ENCODE measurements at places on chromosomes 3 and 15. TPM values are rescaled to one million over a fixed set of nuclear protein-coding genes. Genes with fewer than 3 reads are reported as not detected.

DNA sequence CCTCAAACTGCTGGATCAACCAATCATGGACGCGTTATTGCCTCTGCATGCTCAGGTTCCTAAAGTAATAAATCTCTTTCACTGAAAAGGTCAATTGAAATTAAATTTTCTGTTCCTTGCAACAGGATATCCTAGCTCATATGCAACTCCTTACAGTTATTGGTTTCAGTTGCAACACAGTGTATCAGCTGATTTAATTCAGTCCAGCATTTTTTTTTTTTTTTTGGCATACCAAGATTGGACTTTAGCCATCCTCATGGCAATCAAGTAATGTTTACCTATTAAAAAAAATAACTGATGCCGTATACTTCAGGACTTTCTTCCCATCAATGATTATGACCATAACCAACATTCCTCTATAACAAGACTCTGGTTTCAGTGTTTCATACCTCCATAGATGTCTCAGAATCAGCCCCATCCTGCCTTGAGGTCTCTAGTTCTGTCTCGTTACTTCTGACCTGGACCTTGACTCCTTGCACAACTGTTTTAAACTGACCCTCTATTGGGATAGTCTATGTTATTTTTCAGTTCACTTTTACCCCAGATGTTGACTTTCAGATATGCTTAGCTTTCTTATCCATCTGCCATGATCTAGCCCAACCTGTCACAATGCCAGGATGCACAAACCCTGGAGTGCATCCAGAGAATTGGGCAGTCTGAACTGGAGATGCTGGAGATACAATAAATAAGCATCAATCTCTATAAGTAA, 265.0 kb upstream of the GADL1 start:
- DNase-seq, result no peak

- no peak for DNase-seq
These were observed 51.7 kb downstream of the CADPS start for GRCh38 chr3:62823461-62824050.

DNA sequence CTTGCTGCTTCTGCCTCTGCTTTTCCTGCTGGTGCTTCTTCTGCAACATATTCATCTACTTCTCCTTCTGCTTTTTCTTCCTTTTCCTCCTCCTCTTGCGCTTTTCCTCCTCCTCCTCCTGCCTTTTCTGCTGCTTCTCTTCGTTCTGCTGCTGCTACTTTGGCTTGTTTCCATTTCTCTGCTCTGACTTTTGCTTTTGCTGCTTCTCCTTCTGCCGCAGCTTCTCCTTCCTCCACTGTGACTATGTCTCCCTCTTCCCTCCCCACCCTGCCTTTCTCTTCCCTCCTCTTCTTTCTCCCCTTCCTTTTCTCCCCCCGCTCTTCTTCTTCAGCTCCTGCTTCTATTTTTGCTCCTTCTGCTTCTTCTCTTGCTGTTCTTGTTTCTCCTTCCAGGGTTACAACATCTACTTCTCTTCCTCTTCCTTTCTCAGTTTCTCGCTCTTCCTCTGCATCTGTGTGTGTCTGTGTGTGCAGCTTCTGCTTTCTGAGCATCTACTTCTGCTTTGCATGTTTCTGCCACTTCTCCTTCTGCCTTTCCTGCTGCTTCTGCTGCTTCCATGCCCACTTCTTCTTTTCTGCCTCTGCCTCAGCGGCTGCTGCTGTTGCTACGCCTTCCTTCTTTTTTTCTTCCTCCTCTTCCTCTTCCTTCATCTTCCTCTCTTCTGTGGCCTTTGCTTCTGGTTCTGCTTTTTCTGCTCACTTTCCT, 51.4 kb downstream of the FAM43A start:
- DNase-seq, result no peak

GRCh38 chr3:178777718-178778411, 241.6 kb downstream of the KCNMB2 start:
- no peak for DNase-seq

- peak; percentile 90 for DNase-seq
These were observed 53.8 kb upstream of the BOC start for GRCh38 chr3:113157408-113158030.

BCL2A1 gene
- total RNA-seq, result 8.2 TPM

DNA sequence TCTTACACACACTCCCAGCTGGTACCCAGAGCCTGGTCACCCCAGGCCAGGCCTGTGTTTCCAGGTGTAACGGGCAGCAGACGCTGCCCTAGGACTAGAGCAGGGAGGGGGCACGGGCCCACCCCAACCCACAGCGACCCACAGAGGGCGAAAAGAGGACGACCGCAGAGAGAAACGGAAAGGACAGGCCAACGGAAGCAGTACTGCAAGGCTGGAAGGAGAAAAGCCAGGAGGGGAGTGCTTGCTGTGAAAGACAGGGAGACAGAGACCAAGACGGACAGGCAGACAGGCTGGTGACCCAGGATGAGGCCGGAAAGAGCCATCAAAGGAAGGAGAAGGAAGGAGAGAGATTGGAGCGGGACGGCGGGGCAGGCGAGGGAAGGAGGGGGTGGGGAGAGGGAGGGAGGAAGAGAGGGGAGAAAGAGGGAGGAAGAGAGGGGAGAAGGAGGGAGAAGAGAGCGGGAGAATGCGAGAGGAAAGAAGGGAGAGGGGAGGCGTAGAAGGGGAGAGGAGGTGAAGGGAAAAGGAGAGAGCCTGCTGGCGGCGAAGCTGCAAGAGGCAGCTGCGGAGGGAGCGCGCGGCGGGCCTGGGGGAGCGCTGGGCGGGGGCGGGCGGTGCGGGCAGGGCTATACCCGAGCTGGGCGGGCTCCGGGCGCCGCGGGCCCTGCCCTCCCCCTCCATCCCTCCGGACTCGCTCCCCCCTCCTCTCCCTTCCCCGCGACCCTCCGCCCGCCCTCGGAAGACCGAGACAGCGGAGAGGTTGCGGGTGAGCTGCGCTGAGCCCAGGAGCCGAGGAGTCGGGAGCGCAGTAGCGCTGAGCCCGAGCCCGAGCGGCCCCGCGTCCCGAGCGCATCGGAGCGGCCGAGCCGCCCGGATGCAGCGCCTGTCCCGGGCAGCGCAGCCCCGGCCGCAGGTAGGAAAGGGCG, at the start of gene SLC6A1:
Gene SLC6A1, plus strand, starts transcription at position 732 of the 926 bp plus-strand sequence. CDS start 24,464 bp downstream, outside the sequence.
- DNase-seq, result no peak

- peak; percentile 76 for DNase-seq
These were observed 121.3 kb downstream of the CHST2 start for GRCh38 chr3:143240886-143241285.

DNA sequence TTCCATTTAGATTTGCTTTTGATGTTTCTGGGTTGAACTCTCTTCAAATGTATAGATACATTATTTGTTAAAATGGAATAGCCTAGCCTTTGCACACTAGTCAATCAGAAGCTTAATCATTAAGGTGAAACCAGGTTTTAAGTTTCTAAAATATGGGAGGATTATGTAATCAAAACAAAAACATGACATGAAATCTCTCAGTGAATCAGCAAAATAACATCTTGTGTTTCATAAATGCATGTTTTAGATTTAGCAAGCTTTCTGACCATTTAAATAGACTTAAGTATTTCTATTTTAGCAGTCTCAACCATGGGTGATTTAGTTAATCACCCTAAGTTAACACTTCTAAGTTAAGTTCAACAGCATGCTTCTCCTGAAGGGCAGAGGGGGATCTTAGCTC, 11.3 kb downstream of the GTF2E1 start:
- DNase-seq, result no peak

ITIH1 gene
- total RNA-seq, result 1.3 TPM

- DNase-seq, result no peak
These were observed 15.8 kb upstream of the THUMPD3 start for GRCh38 chr3:9347081-9347480.

DNA sequence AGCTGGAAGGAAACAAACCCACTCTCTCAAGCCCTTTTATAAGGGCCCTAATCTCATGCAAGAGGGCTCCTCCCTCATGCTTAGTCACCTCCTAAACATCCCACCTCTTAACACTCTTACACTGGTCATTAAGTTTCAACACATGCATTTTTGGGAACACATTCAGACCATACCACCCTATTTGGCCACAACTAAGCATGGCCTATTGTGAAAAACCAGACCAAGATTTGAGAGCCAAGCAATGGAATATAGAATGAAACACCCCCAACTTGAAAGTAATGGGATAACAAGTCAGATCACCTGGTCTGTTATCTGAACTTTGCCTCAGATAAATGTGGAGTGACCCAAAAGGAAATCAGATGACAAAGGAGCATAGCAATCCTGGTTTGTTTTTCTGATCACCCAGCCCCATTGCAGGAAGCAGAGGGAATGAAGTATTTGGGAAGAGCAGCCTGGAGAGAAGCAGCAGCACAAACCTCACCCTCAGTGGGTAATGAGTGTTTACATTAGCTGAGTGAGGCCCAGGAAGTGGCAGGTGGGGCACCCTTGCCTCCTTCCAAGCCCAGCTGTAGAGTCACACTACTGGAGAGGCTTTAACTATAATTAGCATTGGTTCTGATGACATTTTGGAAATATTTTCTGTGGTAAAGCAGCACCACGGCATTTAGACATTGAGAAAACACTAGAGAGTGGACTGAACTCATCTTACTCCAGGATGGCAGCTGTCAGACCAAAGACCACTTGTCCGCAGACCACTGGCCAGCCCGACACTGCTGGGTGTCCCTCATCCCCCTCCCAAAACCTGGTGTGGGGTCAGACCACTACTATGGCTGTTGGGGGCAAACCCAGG, 48.8 kb upstream of the PRTG start:
- DNase-seq, result no peak

SLC38A3 gene
- 0.79 TPM for total RNA-seq

- no peak for DNase-seq
These were observed 77.0 kb upstream of the HEG1 start for GRCh38 chr3:125132815-125133214.

GRCh38 chr15:52010633-52011595, 8.1 kb upstream of the MAPK6 start:
- no peak for DNase-seq

- no peak for DNase-seq
These were observed 71.4 kb downstream of the FBXL22 start for GRCh38 chr15:63668601-63669000.

DNA sequence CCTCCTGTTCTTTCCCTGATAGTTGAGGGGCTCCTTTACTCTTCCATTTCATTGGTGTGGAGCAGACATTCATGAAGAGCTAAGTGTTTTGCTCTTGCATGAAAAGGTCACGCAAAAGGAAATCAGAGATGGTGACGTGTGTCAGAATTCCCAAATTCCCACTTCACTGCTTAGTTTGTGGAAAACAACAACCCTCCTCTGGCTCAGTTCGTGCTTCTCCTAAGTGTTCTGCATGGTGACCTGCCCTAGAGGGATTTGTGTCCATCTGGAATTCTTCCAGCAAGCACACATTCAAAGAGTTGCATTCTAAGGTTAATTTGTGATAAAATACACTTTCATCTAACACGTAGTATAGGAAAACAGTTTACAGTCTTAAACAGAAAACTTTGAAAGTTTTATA, 95.6 kb downstream of the IMPG2 start:
- DNase-seq, result no peak

GRCh38 chr15:74788683-74789151, 6.8 kb downstream of the CSK start:
- no peak for DNase-seq

DNA sequence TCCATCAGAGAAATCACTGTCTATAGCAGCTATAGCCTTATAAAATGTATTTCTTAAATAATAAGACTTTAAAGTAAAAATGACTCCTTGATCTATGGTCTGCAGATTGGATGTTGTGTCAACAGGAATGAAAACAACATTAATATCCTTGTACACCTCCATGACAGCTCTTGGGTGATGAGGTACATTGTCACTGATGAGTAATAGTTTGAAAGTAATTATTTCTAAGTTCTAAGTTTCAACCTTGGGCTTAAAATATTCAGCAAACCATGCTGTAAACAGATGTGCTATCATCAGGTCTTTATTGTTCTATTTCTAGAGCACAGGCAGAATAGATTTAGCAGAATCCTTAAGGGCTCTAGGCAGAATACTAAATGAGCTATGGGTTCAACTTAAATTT, 568.2 kb upstream of the BCHE start:
- no peak for DNase-seq

DNA sequence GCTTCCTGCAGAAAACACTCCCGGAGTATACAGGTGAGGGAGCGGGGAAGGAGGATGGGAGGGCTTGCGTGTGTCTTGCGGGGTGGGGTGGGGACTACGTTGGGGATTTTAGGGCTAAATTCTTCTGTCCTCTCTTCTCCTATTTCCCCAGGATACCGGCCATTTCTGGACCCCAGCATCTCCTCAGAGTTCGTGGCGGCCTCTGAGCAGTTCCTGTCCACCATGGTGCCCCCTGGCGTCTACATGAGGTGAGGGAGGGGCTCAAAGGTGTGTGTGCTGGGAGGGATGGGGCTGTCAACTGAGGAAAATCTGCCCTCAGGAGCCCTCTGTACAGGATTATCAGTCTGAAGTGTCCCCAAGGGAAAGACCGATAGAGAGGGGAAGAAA, 6.6 kb downstream of the DUOX1 start:
- no peak for DNase-seq

STRIT1 gene
- total RNA-seq, result 2.5 TPM

SENP8 gene
- 1.7 TPM for total RNA-seq

NANOGP8 gene
- total RNA-seq, result 0.89 TPM

ATP13A4 gene
- total RNA-seq, result 22.4 TPM

DNA sequence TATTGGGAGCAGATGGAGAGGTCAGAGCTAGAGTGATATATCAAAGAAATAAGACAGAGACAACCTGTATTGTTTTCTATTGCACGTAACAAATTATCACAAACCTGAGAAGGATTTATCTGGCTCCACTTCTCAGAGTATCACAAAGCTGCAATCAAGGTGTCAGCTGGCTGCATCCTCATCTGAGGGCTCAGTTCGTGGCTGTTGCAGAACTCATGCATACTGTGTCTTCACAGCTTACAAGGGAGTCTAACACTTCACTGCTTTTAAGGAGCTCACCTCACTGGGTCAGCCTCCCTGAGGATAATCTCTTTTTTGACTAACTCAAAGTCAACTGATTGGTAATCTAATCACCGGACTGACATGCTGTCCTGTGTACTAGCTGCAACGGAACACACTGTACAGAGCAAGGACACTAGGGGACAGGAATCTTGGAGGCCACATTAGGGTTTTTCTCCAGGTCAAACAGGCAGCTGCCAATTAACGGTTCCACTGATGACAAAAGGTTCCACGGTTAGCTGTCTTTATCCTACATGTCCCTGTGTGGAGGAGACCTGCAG, 1006.8 kb upstream of the SEMA6D start:
- no peak for DNase-seq

DNA sequence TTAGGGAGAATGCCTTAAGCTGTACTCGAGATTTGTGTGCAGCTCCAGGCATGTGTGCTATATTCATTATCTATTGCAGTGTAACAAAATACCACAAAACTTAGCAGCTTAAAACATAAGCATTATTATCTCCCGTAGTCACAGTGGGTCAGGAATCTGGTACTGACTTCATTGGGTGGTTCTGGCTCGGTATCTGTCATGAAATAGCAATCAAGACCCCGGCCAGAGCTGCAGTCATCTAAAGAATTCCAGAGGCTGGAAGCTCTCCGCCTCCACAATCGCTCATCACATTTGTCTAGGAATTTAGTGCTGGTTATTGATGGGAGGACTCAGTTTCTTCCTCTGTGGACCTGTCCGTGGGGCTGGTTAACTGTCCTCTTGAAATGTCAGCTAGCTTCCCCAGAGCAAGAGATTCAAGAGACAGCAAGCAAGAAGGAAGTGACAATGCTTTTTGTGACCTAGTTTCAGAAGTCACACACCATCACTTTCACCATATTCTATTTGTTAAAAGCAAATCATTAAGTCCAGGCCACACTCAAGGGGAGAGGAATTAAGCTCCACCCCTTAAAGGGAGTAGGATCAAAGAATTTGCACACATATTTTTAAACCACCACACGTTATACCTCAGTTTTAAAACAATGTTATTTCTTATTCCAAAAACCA, 76.1 kb downstream of the TOP2B start:
- no peak for DNase-seq
